ENCODE measurements at places on chromosomes 6 and 20. TPM values are rescaled to one million over a fixed set of nuclear protein-coding genes. Genes with fewer than 3 reads are reported as not detected.

Gene TMEM151B
- not detected for total RNA-seq

Gene SYNDIG1
- not detected for total RNA-seq

Gene SPATA25
- 1.8 TPM for total RNA-seq

Gene MYH7B
- 0.19 TPM for total RNA-seq

Gene SEMG1
- total RNA-seq = not detected

Gene HUS1B
- 2.1 TPM for total RNA-seq

Gene ADGB
- not detected for total RNA-seq

Gene ERVFRD-1
- total RNA-seq = not detected

Gene CALHM4
- not detected for total RNA-seq

Gene SLC24A3
- not detected for total RNA-seq

Gene ISM1
- 5.3 TPM for total RNA-seq

Gene NR2E1
- not detected for total RNA-seq

Gene SLC22A16
- total RNA-seq = not detected

Gene OR2J3
- total RNA-seq = not detected

Gene FBXO9
- 65.2 TPM for total RNA-seq

Gene SLC26A8
- total RNA-seq = not detected

Gene ORC3
- 38.6 TPM for total RNA-seq

Gene CLDN20
- total RNA-seq = 0.21 TPM

Gene MAN1A1
- 43.7 TPM for total RNA-seq

Gene SRSF12
- 0.05 TPM for total RNA-seq

Gene SRXN1
- 24.1 TPM for total RNA-seq

Gene C20orf144
- 0.26 TPM for total RNA-seq
